ENCODE measurements at places on chromosomes 1 and 21. TPM values are rescaled to one million over a fixed set of nuclear protein-coding genes. Genes with fewer than 3 reads are reported as not detected.

Gene PARP1
- total RNA-seq, result 59.2 TPM

Gene GLMN
- 6.5 TPM for total RNA-seq

Gene FCER1A
- 8.8 TPM for total RNA-seq

Gene RAVER2
- total RNA-seq, result 12.0 TPM

Gene SEMA6C
- 6.4 TPM for total RNA-seq

Gene ADGRL4
- total RNA-seq, result 18.8 TPM

Gene B4GALT3
- 29.6 TPM for total RNA-seq

Gene CYP4A11
- not detected for total RNA-seq

Gene GSTM1
- total RNA-seq, result not detected

Gene TAL1
- 15.4 TPM for total RNA-seq

Gene TMEM82
- not detected for total RNA-seq

DNA sequence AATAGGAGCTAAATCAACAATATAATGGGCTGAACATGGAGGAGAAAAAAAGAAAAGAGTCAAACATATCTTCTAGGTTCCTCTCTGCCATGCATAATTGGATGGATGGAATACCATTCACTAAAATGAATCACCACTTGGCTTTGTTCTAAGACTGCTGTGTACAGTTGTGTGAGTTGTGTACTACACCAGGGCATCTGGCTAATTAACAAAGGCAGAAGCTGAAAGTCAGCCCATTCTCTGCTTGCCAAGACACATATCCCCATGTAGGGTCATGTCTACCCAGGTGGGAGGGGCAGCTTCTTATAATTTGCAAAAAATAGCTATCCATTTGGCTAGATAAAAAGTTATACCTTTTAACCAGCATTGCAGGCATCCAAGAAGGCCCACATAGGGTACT, 21.0 kb downstream of the JUN start:
- H3K4me1 ChIP-seq, result peaks cover 20% of the 10 kb centered on the region
- H3K4me3 ChIP-seq, result no peak overlapping the region
- H3K27me3 ChIP-seq, result no peaks in the 10 kb centered on the region

- H3K27me3 ChIP-seq, result no peaks in the 10 kb centered on the region
- peaks cover 4% of the 10 kb centered on the region for H3K36me3 ChIP-seq
- no peak overlapping the region for H3K27ac ChIP-seq
Measured at GRCh38 chr1:111110197-111110899, 29.5 kb downstream of the DRAM2 start.

- H3K36me3 ChIP-seq, result no peaks in the 10 kb centered on the region
- H3K27ac ChIP-seq, result no peak overlapping the region
- H3K4me1 ChIP-seq, result no peaks in the 10 kb centered on the region
- DNase-seq, result no peak
- H3K4me3 ChIP-seq, result no peak overlapping the region
Measured at GRCh38 chr1:40432644-40433390, 17.5 kb upstream of the ZFP69B start.

DNA sequence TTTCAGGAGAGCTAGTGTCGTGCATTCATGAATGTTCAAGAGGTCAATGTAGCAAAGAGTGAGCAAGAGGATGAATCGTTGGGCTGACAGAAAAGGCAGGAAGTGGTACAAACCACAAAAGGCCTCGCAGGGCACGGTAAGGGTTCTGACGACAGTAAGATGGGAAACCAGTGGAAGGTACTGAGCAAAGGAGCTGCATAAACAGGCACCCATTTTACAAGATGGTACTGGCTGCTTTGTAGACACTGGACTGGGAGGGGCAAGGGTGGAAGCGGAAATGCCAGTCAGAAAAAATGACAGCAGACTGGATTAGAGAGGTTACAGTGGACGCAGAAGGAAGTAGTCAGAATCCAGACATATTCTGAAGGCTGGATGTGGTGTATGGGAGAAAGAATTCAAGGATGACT, 123.5 kb downstream of the PTPN14 start:
- no peak for DNase-seq
- no peaks in the 10 kb centered on the region for H3K36me3 ChIP-seq
- no peak overlapping the region for H3K27ac ChIP-seq

- no peaks in the 10 kb centered on the region for H3K36me3 ChIP-seq
- no peak overlapping the region for H3K27ac ChIP-seq
- H3K4me1 ChIP-seq, result no peaks in the 10 kb centered on the region
- H3K4me3 ChIP-seq, result no peak overlapping the region
- no peaks in the 10 kb centered on the region for H3K27me3 ChIP-seq
- no peak for DNase-seq
Measured at GRCh38 chr1:49995734-49996133, 28.0 kb downstream of the AGBL4 start.

- H3K36me3 ChIP-seq, result no peaks in the 10 kb centered on the region
- peaks cover 63% of the 10 kb centered on the region for H3K4me1 ChIP-seq
- no peaks in the 10 kb centered on the region for H3K27me3 ChIP-seq
- no peak for DNase-seq
- H3K27ac ChIP-seq, result peak overlapping the region; percentile 98
- H3K4me3 ChIP-seq, result peak overlapping the region; percentile 81
Measured at GRCh38 chr1:243253926-243254232, 1.2 kb downstream of the CEP170 start.

DNA sequence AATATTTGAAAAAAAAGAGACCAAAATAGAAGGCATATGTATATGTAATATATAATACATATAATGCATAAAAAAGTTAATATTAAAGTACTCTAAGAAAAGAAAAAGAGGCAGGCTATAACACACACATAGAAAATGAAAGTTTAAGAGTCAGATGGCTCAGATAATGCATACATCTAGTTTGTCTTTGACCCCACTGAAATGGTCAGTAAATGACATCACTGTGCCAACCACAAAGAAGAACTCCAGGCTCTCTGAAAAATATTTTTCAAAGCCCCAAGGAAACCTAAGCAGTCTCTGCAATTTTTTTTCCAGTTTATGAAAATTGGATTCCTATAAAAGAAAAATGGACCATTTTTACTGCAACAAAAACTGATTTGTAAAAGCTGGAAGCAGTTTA, 55.4 kb upstream of the SCYL3 start:
- H3K27me3 ChIP-seq, result no peaks in the 10 kb centered on the region
- H3K4me1 ChIP-seq, result no peaks in the 10 kb centered on the region
- DNase-seq, result no peak
- no peak overlapping the region for H3K4me3 ChIP-seq
- H3K36me3 ChIP-seq, result peaks cover 2% of the 10 kb centered on the region
- H3K27ac ChIP-seq, result no peak overlapping the region

GRCh38 chr1:204092632-204093420, 19.9 kb downstream of the SOX13 start:
- peaks cover 81% of the 10 kb centered on the region for H3K4me1 ChIP-seq
- no peak for DNase-seq
- peak overlapping the region; percentile 19 for H3K27ac ChIP-seq
- H3K4me3 ChIP-seq, result no peak overlapping the region

DNA sequence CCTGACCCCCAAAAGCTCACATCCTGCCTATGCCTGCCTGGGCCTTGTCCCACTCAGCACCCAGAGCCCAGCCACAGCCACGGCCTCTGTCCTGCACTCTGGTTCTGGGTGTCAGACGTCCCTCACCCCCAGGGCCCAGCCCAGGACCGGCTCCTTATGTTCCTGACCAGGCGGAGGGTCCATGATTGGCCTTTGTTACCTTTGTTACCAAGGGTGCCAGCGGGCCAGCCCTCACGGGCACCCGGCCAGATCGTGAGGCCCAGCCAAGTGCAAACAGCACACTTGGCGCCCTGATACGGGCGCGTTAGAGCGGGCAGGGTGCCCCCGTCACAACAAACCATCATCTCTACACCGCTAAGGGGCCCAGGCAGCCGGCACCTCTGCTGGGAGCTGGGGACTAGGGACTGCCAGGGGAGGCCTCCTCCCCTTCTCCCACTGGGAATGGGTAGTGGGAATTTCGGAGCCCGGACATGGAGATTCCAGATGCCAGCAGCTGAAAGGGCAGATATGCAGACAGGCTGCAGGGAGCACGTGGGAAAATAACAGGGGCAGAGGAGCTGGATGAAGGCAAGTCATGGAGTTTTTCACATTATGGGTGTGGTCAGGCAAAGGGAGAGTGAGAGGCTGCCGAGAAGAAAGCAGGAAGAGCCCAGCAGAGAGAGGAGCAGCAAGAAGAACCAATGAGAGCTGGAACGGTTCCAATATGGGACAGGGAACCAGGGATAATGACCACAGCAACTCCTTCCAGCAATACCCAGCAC, 22.1 kb downstream of the HSPG2 start:
- H3K36me3 ChIP-seq, result no peaks in the 10 kb centered on the region
- H3K27ac ChIP-seq, result peak overlapping the region; percentile 67
- H3K4me1 ChIP-seq, result peaks cover 65% of the 10 kb centered on the region
- DNase-seq, result peak; percentile 69
- H3K4me3 ChIP-seq, result no peak overlapping the region

DNA sequence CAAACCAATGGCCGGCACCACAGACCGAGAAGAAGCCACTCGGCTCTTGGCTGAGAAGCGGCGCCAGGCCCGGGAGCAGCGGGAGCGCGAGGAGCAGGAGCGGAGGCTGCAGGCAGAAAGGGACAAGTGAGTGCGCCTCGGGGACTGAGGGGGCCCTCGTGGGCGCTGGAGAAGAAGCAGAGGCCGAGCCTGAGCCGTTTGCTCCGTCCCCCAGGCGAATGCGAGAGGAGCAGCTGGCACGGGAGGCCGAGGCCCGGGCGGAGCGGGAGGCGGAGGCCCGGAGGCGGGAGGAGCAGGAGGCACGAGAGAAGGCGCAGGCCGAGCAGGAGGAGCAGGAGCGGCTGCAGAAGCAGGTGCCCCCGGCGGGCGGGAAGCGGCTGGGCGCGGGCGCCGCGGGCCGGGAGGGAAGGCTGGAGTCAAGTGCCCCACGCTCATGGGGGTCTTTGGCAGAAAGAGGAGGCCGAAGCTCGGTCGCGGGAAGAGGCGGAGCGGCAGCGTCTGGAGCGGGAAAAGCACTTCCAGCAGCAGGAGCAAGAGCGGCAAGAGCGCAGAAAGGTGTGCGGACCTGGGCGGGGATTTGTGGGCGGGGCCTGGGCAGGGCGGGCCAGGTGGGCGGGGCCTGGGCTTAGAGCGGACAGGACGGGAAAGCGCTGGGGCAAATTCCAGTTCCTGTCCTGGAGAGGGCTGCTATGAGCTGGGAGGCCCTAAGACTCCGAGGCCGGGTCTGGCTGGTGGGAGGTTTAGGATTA, 22.7 kb downstream of the MAP7D1 start:
- no peak overlapping the region for H3K27ac ChIP-seq
- peak overlapping the region; percentile 31 for H3K4me3 ChIP-seq
- H3K36me3 ChIP-seq, result peaks cover 84% of the 10 kb centered on the region
- DNase-seq, result peak; percentile 74

DNA sequence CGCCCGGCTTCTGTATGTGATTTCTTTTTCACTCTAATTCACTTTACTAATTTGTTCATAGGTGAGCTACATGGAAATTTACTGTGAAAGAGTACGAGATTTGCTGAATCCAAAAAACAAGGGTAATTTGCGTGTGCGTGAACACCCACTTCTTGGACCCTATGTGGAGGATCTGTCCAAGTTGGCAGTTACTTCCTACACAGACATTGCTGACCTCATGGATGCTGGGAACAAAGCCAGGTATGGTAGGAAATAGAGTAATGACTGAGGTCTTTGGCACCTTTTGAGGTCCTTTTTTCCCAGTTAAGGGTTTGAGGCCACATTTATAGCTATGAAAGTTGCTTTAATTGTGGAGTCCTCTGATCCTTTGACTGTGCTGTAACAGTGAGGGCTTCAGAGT, 56.9 kb downstream of the KIF1B start:
- DNase-seq, result no peak
- H3K27me3 ChIP-seq, result no peaks in the 10 kb centered on the region
- H3K4me3 ChIP-seq, result no peak overlapping the region
- H3K36me3 ChIP-seq, result peaks cover 79% of the 10 kb centered on the region

DNA sequence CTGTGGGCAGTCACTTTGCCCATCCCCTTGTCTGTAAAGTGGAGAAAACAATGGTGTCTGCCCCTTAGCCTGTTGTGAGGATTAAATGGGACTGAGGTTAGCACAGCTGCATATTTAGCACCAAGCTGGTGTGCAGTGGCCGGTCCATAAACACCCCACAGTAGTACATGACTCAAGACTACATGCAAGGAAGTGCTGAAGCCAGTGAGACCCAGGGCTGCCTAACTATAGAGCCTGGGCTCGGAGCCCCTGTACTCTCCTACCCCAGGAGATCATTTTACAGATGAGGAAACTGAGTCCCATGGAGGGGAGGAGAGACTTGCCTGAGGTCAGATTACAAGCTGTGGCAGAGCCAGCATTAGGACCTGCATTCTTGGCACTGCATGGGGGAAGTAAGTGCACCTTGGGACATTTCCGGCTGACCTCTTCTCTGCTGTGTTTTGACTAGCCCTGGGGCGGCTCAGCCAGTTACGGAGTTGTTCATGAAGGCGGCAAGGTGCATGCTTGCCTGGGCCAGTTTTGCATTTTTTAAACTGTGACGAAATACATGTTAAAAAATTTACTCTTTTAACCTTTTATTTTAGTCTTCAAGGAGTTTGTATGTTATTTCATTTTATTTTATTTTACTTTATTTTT, 3.2 kb downstream of the SERINC2 start:
- H3K27me3 ChIP-seq, result peaks cover 16% of the 10 kb centered on the region
- H3K4me3 ChIP-seq, result no peak overlapping the region
- no peak for DNase-seq
- H3K27ac ChIP-seq, result no peak overlapping the region
- H3K4me1 ChIP-seq, result peaks cover 7% of the 10 kb centered on the region
- no peaks in the 10 kb centered on the region for H3K36me3 ChIP-seq

- no peak overlapping the region for H3K27ac ChIP-seq
- H3K36me3 ChIP-seq, result no peaks in the 10 kb centered on the region
- no peaks in the 10 kb centered on the region for H3K27me3 ChIP-seq
- DNase-seq, result no peak
- no peak overlapping the region for H3K4me3 ChIP-seq
- H3K4me1 ChIP-seq, result no peaks in the 10 kb centered on the region
Measured at GRCh38 chr1:32438136-32438535, 26.7 kb upstream of the ZBTB8B start.

GRCh38 chr1:26387447-26387846, 14.9 kb upstream of the ZNF683 start:
- no peak overlapping the region for H3K4me3 ChIP-seq
- no peaks in the 10 kb centered on the region for H3K36me3 ChIP-seq
- H3K27ac ChIP-seq, result no peak overlapping the region
- no peaks in the 10 kb centered on the region for H3K4me1 ChIP-seq
- DNase-seq, result no peak
- H3K27me3 ChIP-seq, result no peaks in the 10 kb centered on the region

- no peaks in the 10 kb centered on the region for H3K36me3 ChIP-seq
- H3K4me3 ChIP-seq, result no peak overlapping the region
- H3K27ac ChIP-seq, result no peak overlapping the region
- no peak for DNase-seq
- H3K27me3 ChIP-seq, result no peaks in the 10 kb centered on the region
Measured at GRCh38 chr1:150429805-150430204, 57.4 kb upstream of the TARS2 start.

GRCh38 chr1:4048076-4048475, 148.0 kb upstream of the C1orf174 start:
- H3K27me3 ChIP-seq, result peaks cover 29% of the 10 kb centered on the region
- no peaks in the 10 kb centered on the region for H3K36me3 ChIP-seq
- no peaks in the 10 kb centered on the region for H3K4me1 ChIP-seq
- H3K27ac ChIP-seq, result no peak overlapping the region
- DNase-seq, result no peak

DNA sequence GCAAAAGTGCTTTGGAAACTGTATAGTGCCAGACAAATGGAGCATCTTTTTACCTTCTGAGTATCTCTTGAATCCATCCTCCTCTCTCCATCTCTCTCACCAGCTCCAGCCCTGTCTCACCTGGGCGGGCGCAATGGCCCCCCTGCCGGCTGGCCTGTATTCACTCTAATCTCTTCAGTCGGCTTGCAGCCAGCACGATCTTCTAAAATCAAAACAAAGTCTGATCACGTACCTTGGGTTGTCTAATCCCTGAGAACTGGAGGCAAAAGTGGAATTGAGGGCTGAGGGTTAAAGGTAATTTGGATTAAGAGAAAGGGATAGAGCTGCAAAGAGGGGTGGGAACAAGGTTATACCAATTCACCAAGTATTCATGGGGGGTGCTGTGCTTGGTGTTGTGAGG, 46.0 kb upstream of the LRRN2 start:
- DNase-seq, result no peak
- no peak overlapping the region for H3K4me3 ChIP-seq
- H3K27me3 ChIP-seq, result peaks cover 6% of the 10 kb centered on the region
- H3K4me1 ChIP-seq, result no peaks in the 10 kb centered on the region
- no peaks in the 10 kb centered on the region for H3K36me3 ChIP-seq
